Osteoblast (primary cell): ENCODE measurements at places on chromosomes 1 and 21.

DNA sequence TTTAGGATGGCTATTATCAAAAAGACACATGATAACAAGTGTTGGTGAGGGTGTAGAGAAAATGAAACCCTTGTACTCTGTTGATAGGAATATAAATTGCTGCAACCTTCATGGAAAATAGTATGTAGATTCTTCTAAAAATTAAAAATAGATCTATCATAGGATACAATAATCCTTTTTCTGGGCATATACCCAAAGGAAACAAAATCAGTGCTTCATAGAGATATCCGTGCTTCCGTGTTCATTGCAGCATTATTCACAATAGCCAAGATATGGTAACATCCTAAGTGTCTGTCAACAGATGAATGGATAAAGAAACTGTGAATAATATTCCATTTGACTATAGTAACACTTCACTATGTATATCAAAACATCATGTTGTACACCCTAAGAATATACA is 106.7 kb downstream of the MIS18A start:
- no peak for DNase-seq

DNA sequence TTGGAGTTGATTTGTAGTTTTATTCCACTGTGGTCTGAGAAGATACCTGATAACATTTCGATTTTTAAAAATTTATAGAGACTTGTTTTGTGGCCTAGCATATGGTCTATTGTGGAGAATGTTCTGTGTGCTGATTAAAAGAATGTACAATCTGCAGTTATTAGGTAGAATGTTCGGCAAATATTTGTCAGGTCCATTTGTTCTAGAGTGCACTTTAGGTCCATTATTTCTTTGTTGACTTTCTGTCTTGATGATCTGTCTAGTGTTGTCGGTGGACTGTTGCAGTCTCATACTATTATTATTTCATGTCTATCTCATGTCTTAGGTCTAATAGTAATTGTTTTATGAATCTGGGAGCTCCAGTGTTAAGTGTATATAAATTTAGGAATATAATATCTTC is 116.8 kb downstream of the NME7 start:
- no peak for DNase-seq

DNA sequence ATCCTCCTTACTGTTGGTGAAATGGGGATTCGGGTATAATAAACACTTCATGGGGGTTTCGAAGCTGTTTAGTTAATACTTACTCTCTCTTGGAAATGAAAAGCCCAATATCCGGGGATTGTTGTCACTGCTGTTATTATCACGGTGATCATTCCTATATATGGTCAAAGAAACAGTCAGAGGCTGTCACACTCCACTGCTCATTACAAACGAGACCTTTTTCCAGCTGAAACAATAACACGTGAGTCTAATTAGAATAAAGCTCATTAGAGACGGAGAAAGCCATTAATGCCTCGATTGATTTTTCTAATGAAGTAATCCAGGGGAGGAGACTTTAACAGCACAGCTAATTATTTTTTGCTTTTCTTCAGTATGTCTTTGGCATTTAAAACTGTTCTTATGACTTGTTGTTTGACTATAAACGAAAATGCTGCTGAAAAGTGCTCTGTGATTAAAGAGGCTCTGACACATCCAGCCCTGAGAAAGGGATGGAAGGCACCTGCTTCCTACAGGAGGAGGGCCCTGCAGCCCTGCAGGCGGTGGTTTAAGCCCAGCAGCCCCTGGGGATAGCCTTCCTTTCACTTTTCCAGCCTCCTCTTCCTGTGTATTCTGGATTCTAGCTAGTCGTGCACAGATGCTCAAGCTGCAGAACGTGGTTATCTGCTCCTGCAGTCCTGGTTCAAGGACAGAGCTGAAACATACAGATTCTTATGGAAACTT is 143.6 kb downstream of the EDEM3 start:
- no peak for DNase-seq

DNA sequence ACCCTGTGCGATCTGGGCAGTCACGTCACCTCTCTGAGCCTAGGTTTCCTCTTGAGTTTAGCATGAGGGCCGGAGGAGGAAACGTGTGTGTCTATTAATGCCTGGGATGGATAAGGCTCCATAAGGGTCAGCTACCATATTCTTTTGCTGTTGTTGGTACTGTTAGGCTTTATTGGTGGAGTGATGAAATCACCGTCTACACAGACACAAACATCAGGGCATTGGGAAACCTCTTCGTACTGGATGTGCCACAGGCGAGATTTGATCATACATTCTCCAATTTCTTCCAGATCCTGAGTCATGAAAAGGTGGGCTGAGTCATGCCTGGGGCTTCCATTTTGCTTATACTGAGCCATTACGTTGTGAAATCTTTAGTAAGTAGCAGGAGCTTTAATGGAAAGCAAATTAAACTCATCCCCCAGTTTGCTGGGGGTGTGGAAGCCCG is 24.9 kb upstream of the GRHL3 start:
- DNase-seq: peak; percentile 79

DNA sequence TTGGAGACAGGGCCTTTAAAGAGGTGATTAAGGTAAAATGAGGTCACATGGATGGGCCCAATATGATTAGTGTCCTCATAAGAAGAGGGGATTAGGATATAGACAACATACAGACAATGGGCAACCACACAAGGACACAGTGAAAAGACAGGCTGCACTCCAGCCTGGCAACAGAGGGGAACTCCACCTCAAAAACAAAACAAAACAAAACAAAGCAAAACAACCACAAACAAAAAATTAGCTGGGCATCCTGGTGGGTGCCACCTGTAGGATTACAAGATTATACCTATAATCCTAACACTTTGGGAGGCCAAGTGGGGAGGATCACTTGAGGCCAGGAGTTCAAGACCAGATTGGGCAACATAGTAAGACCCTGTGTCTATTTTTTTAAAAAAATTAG is 4.8 kb upstream of the MDM4 start:
- DNase-seq: no peak

DNA sequence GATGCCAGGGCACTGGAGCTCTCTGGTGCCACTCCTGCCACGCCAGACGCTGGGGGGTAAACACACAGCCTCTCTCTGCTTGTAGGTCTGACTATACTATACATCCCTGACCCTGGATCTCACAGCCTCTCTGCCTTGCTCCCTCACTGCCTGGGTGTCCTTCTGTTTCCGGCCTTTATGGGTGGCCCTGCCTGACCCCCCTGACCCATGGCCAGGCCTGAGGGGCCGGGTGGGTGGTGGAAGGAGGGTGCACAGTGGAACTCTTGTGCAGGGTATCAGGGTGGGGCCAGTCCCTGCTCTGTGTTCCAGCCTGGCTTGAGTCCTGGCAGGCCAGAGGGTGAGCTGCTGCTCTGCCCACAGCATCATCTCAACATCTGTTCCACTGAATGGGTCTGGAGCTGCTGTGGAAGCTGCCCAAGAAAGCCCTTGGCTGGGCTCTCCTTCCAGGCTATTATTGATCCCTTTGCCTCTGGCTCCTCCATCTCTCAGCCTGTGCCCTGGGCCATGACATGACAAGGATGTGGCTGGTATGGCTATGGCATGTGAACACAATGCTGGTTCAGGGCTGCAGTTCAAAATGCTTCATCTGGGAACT is 17.2 kb upstream of the SYNC start:
- peak; percentile 69 for DNase-seq

- no peak for DNase-seq
Measured at GRCh38 chr1:197695961-197696360, 79.3 kb downstream of the DENND1B start.

DNA sequence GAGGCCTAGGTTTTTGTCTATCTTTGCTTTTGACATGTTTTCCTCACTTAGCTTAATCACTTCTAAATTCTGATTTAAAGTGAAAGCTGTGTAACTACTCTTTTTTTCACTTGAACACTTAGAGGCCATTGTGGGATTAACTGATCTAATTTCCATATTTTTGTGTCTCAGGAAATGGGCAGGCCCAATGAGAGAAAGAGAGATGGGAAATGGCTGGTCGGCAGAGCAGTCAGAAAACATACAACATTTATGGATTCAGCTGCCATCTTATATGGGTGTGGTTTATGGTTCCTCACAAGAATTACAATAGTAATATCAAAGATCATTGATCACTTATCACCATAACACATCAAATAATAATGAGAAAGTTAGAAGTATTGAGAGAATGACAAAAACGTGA is 320.8 kb downstream of the PTPRC start:
- DNase-seq: no peak

GRCh38 chr21:14833241-14833640 is 231.6 kb downstream of the NRIP1 start:
- no peak for DNase-seq

DNA sequence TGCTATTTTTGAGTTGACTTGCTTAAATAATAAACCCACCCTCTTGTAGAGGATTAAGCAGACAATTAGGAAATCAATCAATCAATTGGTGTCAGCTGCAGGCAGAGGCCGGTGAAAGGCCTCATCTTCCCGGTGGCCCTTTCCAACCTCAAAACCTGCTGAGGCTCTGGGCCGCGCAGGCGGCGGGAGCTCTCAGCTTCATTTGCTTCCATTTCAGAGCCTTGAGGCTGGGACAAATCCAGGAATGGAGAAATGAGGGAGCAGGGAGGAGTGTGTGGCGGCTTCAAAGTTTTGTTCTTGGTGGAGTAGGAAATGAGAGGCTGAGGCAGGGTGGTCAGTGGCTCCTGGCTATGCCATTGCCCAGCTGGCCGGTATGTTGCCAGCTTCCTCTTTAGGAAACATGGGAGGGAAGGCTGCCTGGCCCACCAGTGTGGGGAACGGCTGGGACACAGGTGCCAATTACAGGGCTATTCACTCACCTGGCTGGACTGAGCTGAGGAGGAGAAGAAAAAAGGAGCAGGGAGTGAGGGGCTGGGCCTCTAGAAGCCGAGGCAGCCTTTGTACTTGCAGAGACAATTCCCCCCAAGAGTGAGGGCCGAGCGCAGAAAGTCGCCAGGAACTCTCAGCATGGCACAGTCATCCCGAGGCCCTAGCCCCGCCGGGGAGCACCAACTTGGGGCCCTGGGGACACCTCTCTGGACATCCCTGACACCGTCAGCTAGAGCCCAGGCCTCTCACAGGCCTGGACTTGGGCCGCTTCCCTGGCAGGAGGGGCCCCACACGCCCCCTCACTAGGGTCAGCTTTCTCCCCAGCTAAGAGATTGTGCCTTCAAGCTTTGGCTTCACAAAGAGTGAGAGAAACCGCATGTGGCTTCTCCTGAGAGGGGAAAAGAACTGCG is 4.4 kb downstream of the POU3F1 start:
- peak; percentile 51 for DNase-seq

DNA sequence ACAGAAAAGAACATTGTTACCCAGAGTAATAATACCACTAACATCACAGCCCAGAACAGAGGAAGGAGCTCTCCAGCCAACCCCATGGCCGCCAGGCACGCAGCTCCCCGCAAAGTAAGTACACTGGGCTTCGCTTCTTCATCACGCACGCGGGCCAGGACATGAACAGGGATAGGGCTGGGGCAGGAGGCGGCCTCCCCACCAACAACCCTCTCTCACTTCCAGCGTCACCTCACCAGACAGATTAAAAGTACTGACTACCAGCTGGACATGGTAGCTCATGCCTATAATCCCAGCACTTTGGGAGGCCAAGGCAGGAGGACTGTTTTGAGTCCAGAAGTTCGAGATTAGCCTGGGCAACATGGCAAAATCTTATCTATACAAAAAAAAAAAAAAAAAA is 78.3 kb downstream of the NPHP4 start:
- DNase-seq: peak; percentile 51

DNA sequence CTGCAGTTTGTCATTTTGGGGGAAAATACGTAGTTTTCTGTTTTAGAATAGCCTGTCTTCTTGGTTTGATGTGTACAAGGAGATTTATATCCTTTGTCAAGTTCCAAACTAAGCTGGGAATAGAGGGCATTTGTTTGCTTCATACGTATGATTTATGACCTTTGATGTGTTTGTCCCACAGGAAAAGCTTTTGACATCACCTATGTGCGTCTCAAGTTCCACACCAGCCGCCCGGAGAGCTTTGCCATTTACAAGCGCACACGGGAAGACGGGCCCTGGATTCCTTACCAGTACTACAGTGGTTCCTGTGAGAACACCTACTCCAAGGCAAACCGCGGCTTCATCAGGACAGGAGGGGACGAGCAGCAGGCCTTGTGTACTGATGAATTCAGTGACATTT is 79.9 kb downstream of the LAMC1 start:
- DNase-seq: no peak

DNA sequence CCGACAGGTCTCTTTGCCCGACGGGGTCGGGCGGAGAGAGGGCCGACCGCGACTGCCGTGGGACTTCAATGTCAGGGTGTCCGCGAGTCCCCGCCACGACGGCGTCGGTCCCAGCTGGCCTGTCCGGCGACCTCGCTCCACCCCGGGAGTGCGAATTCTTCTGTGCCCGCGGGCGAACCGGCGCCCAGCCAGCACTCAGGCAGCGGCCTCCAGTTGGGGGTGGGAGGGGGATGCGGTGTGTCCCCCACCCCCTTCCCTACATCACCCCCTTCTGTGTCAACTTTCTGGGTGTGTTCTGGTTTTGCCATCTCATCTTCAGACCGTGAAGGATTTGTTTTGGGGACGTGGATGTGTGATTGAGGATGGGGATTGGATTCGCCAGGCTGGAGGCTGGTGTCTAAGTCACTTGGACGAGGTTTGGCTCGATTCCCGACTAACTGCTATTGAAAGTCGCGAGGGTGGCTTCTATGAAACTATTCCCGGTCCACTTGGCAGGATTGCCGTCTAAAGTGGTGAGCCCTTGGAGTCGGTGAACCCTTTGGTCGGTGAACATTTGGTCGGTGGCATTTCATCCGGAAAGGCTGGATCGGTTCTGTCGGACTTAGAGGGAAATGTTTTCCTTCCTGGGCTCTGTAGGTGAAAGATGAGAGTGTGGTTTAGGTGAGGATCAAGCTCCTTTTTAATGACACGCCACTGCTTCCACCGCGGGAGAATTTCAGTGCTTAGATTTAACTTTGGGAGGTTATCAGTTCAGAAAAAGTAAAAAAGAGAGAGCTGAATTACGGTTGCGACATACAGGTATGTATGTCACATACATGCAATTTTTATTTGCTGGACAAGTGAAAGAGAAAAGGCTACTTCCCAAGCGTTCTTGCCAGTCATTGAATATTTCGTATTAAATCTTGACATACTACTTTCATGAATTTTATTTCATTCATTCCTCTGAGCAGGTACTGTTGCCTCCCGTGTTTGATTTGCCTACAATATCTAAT is 771 bp downstream of the ABCD3 start:
- peak; percentile 76 for DNase-seq

DNA sequence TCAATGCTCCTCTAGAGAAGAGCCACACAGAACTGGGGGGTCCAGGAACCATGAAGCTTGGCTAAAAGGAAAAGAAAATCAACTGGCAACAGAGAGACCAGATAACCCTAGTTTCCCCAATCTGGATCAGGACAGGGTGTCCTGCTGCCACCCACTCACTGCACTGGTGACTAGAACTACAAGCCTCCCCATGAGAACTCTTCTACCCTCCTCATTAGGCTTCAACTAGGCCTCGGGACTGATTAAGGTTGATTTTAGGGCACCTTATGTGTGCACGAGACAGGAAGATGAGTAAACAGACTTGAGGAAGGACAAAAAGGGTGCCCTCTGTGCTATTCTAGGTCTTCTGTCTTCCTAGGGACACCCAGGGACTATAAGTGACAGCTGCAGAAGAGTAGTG is 2.3 kb upstream of the SF3B4 start:
- DNase-seq: no peak
